ENCODE measurements at places on chromosomes 2 and 18.

DNA sequence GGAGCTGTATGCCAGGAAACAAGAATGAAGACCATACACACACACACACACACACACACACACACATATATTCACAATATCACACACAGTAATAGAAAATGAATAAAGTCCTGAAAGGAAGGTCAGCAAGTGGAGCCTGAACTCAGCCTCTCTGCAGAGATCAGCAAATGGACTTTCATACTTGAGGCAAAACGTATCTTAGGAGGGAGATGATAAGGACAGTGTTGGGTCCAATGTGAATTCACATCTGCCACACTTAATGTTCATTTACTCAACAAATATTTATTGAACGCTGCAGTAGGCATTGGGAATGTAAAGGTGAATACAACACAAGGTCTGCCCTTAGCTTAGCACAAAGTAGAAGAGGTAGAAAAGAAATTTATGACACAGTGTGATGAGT, 2.7 kb upstream of the MTLN start:
- no peak for DNase-seq

GRCh38 chr2:159963700-159964099, 98.7 kb downstream of the PLA2R1 start:
- no peak for DNase-seq

DNA sequence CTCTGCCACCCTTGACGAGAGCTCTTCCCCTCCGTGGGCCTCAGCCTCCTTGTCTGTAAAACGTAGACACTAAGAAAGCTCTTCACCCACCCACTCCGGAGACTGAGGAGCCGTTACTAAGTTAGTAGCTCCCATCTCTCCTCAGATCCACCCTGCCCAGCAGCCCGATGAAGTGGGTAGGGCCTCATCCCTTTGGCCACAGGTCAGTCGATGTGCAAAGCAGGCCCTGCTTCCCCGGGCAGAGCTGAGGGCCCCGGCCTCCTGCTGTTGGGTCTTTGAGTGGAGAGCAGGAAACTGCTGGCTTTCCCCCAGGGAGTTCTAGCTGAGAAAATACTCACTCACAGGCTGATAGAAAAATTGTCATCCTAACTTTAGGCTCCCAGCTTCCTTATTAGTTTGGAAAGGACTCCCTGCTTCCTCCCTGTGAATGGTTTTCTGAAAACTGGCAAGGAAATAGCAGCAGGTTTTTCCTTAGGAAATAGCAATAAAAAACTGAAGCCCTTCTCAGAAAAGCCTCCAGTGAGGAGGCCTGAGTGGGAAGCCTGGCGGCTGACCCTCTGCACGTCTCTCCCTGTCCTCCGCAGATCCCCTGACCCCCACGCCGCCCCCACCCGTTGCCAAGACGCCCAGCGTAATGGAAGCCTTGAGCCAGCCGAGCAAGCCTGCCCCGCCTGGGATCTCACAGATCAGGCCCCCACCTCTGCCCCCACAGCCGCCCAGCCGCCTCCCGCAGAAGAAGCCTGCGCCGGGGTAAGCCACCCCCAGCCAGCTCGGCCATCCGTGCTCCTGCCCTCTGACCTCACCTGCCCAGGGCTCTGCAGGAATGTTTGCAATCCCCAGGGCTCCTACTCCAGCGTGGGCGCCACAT, 30.2 kb downstream of the ITGB1BP1 start:
- no peak for DNase-seq

DNA sequence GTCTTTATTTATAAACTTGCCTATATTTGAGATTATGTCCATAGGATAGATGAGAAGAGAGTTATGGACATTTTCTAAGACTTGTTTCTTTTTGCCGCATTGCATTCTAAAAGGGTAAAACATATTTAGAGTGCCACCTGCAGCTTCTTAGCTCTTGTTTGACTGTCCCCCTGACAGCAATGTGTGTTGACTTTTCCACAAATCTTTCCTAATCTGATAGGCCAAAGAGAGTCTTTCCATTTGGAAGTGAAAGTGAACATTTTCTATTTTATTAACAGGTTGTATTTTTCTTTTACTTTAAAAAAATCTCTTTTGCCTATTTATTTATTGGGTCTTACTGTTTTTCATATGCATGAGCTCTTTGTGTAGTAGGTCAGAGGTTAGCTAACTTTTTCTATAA, 58.4 kb downstream of the FMNL2 start:
- DNase-seq = no peak

DNA sequence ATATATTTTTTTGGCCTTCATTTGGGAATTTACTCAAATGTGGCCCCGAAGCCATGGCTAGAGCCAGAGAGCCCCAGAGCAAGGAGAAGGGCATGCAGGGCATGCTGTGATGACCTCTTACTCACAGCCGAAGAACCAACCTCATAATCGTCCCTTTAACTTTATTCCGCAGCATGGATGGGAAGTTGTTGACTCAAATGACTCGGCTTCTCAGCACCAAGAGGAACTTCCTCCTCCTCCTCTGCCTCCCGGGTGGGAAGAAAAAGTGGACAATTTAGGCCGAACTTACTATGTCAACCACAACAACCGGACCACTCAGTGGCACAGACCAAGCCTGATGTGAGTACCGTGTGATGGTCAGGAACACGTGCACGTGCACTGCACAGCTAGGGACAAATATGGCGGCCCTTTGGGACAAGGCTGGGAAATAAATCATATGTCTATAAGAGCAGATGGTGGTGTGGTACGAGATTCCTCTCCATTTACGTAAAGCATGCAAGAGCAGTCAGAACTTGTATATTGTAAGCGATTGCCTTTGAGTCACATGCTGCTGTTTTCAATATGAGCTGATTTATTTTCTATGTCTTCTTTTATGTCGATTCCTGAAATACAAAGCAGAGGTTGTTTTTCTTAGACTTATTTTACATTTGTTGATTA, 280.9 kb downstream of the NEDD4L start:
- no peak for DNase-seq

GRCh38 chr2:113255140-113256070, 23.3 kb downstream of the PAX8 start:
- no peak for DNase-seq
